Cardiac muscle cell (in vitro differentiated cells and primary cell): ENCODE measurements at places on chromosomes 2 and 18. TPM values are rescaled to one million over a fixed set of nuclear protein-coding genes. Genes with fewer than 3 reads are reported as not detected.

- H3K4me1 ChIP-seq: peaks cover 16% of the 10 kb centered on the region
- H3K27me3 ChIP-seq: no peaks in the 10 kb centered on the region
- H3K4me3 ChIP-seq: no peak overlapping the region
- DNase-seq: peak; percentile 8
- H3K36me3 ChIP-seq: no peaks in the 10 kb centered on the region
Observed at GRCh38 chr2:206482123-206482522, 38.8 kb downstream of the ADAM23 start.

DNA sequence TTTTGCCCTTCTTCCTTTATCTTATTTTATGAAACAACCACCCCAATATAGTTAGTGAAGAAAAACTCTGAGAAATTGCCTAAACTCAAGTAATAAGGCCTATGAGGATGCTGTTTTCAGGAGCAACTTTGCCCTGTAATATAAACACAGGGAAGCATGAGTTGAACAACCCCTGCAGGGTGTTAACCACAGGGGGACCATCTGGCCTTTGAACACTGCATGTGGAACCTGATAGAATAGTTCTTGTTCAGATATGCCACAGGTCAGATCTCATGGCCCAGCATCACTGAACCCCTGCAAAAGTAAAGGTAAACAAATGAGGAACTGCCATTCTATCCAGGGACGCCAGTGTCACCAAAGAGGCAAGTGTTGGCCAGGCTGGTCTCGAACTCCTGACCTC is 82.6 kb downstream of the MAPK4 start:
- H3K27ac ChIP-seq: no peak overlapping the region
- no peaks in the 10 kb centered on the region for H3K27me3 ChIP-seq
- H3K36me3 ChIP-seq: no peaks in the 10 kb centered on the region
- H3K4me1 ChIP-seq: peaks cover 33% of the 10 kb centered on the region
- DNase-seq: no peak
- no peak overlapping the region for H3K4me3 ChIP-seq

DNA sequence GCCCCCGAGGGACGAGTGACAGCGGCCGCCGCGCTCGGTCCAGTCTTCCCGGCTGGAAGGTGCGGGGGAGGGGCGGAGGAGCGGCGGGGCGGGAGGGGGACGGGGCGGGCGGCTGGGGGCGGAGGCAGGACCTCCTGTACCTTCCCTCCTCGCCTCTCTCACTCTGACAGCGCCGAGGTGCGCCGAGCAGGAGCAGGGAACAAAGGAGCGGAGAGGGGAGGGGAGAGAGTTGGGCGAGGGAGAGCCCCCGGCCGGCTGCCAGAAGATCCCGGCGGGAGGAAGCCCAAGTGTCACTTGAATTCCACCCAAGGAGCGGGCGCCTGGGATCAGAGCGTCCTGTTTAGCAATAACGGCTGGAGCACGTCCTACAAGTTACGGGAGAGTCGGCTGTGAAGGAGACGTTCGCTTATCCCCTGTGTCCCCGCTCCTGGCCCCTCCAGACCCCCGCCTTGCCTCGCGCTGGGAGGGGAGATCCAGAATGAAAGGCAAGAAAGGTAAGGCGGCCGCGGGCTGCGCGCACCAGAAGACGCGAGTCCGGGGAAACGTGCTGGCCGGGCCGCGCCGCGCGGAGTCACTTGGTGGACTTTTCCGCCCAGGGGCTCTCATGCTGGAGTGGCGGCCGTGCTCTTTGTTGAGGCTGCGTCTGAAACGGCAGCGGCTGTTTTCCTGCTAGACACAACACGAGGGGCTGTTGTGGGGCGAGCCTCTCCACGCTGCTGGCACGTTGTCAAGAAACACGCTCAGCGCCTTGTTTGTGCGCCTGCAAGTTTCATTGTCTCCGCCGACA is at the start of gene TGIF1:
Gene TGIF1, plus strand, starts transcription at position 161 of the 787 bp plus-strand sequence. Its CDS starts 318 bp downstream, at position 479.
- peaks cover 19% of the 10 kb centered on the region for H3K4me1 ChIP-seq
- peak within 1 kb of the TSS; percentile 97 for H3K4me3 ChIP-seq
- peak within 1 kb of the TSS; percentile 94 for H3K27ac ChIP-seq
- no peaks in the 10 kb centered on the region for H3K27me3 ChIP-seq

The IL1RN gene
- total RNA-seq: not detected in 2 replicates

DNA sequence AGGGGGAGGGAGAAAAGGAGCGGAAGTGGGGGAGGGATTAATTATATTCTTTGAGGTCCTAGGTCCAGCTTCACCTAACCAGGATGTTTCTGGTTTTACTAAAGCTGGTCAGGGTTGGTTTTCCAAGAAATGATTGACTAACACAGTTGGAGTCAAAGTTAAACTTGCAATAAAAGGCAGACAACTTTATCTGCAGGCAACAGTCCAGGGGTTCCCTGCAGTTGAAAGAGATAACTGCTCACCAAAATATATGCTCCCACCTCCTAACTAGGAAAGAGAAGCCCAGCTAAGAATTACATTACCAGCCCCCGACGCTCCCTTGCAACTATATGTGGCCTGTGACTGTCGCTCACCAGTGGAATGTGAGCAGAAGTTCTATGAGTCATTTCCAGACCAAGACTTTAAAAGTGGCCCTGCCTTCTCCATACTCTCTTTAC is 140.0 kb upstream of the PKDCC start:
- DNase-seq: no peak
- H3K27me3 ChIP-seq: no peaks in the 10 kb centered on the region
- no peak overlapping the region for H3K4me3 ChIP-seq

The DOK1 gene
- 12.8 and 26.1 TPM in 2 replicates for total RNA-seq

- no peak overlapping the region for H3K27ac ChIP-seq
- no peak overlapping the region for H3K4me3 ChIP-seq
- H3K27me3 ChIP-seq: no peaks in the 10 kb centered on the region
- H3K4me1 ChIP-seq: no peaks in the 10 kb centered on the region
- DNase-seq: no peak
Observed at GRCh38 chr2:68696554-68696953, 38.1 kb upstream of the ARHGAP25 start.

DNA sequence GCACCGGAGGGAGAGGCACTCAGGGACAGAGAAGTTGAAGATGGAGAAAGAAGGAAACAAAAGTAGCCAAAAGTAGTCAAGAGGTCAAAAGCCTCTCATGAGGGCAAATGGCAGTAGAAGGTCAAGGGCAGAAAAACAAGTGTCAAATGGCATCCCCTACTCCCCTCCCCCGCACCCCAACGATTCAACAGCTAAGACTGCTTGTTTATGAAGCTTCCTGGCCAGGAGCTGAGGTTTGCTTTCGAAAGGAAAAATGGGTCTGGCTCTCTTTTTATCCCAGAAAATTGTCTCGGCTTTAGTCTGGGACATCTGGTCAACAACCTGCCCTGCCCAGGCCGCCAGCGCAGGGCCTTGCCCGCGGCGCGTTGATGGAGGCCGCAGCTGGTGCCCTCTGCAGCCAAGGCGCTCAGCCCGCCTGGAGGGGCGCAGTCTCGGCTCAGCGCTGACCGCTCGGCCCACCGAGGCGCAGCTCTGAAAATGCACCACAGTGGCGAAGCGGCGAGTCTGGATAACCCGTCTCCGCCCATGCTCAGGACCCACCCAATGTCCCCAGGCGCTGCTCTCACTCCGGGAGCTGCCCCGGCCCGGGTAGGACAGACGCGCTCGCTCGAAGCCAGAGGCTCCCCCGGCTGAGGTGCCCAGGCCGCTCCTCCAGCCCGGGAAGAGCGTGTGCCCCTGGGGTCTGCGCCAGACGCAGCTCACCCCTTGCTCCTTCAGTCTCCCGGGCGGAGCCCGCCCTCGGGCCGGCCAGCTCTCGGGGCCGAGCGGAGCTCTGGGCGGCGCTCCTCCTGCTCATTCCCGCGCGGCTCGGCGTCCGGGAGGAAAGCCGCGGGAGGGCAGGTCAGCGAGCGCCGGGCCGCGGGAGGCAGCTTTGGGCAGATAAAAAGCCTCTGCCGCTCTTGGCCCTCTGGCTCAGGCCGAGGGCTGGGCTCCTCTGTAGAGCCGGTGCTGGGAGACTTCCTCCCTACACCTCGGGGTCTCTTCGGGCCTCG is 1.8 kb upstream of the TBR1 start:
- H3K36me3 ChIP-seq: no peaks in the 10 kb centered on the region
- peak; percentile 67 for DNase-seq
- peaks cover 80% of the 10 kb centered on the region for H3K27me3 ChIP-seq

DNA sequence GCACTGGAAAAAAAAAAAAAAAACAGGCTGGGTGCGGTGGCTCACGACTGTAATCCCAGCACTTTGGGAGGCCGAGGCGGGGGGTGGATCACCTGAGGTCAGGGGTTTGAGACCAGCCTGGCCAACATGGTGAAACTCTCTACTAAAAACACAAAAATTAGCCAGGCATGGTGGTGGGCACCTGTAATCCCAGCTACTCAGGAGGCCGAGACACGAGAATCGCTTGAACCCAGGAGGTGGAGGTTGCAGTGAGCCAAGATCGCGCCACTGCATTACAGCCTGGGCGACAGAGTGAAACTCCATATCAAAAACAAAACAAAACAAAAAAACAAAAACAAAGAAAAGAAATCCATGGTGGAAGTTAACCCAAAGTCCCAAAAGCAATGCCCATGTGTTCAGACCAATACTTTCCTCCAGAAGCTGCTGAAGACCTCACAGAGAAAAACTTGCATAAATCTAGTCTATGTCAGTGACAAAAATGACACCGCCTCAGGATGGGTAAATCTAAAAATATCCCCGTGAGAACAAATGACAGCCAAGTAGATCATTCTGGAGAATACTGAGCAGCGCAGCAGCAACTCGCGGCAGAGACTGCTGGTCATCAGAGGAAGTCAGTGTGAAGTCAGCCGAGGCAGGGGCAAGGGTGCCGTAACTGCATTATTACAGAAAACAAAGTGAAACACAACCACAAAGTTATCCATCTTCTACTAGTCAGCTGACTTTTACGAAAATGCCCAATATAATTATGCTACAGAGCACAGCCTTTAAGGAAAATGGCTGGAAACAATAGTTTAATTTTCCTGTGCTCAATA is 41.0 kb downstream of the LPIN2 start:
- no peaks in the 10 kb centered on the region for H3K27me3 ChIP-seq
- no peak overlapping the region for H3K27ac ChIP-seq
- H3K4me1 ChIP-seq: peaks cover 52% of the 10 kb centered on the region
- no peak for DNase-seq
- H3K4me3 ChIP-seq: no peak overlapping the region

DNA sequence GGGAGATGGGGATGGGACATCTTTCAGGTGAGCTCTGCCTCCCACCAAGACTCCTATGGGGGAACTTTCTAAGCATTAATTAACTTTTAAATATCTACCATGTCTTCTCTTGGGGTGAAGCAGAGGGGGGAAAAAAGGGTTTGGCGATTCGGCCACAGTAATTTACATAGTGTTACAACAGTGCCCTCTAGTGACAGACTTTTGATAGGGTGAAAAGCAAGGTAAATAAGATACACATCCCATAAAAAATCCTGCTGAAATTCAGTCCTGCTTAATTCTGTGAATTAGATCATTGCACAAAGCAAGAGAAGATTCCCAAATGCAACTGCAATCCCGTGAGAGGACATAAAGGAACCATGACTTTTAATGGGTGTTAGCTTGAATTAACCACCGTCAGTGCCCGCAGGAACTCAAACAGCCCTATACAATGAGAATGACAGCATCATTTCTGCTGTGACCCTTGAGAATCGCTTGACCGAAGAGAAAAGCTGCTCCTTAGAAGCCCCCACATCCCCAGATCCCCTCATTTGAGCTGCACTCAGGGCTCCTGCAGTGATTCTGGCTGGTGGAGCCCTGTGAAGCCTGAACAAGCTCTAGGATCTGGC is 32.8 kb downstream of the FAM124B start:
- no peak overlapping the region for H3K4me3 ChIP-seq
- no peaks in the 10 kb centered on the region for H3K4me1 ChIP-seq
- no peaks in the 10 kb centered on the region for H3K36me3 ChIP-seq
- no peaks in the 10 kb centered on the region for H3K27me3 ChIP-seq
- DNase-seq: peak; percentile 67

The TRIM43 gene
- not detected in 2 replicates for total RNA-seq

GRCh38 chr2:207901401-207901800 is 123.9 kb downstream of the PLEKHM3 start:
- no peak overlapping the region for H3K4me3 ChIP-seq
- DNase-seq: no peak
- H3K4me1 ChIP-seq: peaks cover 4% of the 10 kb centered on the region
- H3K36me3 ChIP-seq: no peaks in the 10 kb centered on the region

The NCKAP5 gene
- 0.21 and 13.6 TPM in 2 replicates for total RNA-seq

- no peak overlapping the region for H3K27ac ChIP-seq
- no peaks in the 10 kb centered on the region for H3K36me3 ChIP-seq
- no peak overlapping the region for H3K4me3 ChIP-seq
- peaks cover 5% of the 10 kb centered on the region for H3K4me1 ChIP-seq
- no peaks in the 10 kb centered on the region for H3K27me3 ChIP-seq
Observed at GRCh38 chr2:72007402-72007801, 140.3 kb downstream of the CYP26B1 start.

The PPP1R1C gene
- 4.7 and 12.1 TPM in 2 replicates for total RNA-seq

GRCh38 chr2:111194835-111195621 is 74.3 kb downstream of the BCL2L11 start:
- H3K27me3 ChIP-seq: no peaks in the 10 kb centered on the region
- DNase-seq: no peak
- no peaks in the 10 kb centered on the region for H3K36me3 ChIP-seq
- no peak overlapping the region for H3K27ac ChIP-seq
- no peak overlapping the region for H3K4me3 ChIP-seq

- peaks cover 60% of the 10 kb centered on the region for H3K4me1 ChIP-seq
- DNase-seq: no peak
- no peak overlapping the region for H3K4me3 ChIP-seq
Observed at GRCh38 chr18:36432880-36433555, 135.5 kb downstream of the FHOD3 start.

The RAPGEF4 gene
- total RNA-seq: 8.5 and 21.2 TPM in 2 replicates

The NYAP2 gene
- not detected in 2 replicates for total RNA-seq

The YPEL5 gene
- 65.5 and 85.5 TPM in 2 replicates for total RNA-seq

- no peaks in the 10 kb centered on the region for H3K36me3 ChIP-seq
- no peaks in the 10 kb centered on the region for H3K27me3 ChIP-seq
- DNase-seq: no peak
- no peak overlapping the region for H3K27ac ChIP-seq
- peaks cover 11% of the 10 kb centered on the region for H3K4me1 ChIP-seq
Observed at GRCh38 chr2:15841776-15842560, 98.4 kb upstream of the MYCN start.

DNA sequence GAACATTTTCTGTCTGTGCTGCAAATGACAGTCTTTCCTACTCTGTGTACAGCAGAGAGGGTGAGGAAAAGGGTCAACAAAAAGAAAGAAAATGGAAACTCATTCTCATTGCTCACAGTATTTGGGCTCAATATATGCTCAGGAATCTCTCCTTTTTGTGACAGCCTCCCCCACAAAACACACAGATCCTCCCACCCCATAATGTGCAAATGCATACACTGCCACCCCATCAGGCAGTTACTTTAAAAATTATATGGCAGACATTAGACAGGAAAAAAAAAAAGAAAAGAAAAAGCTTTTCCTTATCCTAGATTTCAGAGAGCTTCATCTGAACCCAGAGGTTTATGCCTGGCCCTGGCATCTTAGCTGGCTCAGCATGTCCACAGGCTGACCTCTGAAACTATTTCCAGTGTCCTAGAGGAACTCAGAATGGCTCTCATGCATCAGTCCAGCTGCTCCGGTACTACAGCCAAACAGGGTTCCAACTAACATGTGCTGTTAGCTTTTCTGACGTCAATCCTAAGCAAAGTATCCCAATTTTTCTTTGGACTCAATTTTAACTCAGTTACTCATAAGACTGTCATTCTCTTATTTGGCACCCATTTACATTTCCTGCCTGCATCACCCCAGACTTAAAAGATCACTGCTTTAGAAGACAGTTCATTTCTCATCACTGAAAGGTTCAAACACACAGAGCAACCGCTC is 105.9 kb downstream of the RBMS1 start:
- peak overlapping the region; percentile 46 for H3K27ac ChIP-seq
- no peak overlapping the region for H3K4me3 ChIP-seq
- no peaks in the 10 kb centered on the region for H3K27me3 ChIP-seq
- H3K4me1 ChIP-seq: peaks cover 19% of the 10 kb centered on the region

The FECH gene
- 91.2 and 94.5 TPM in 2 replicates for total RNA-seq

GRCh38 chr2:112253261-112253815 is 1.5 kb downstream of the ZC3H8 start:
- H3K27me3 ChIP-seq: no peaks in the 10 kb centered on the region
- no peak overlapping the region for H3K27ac ChIP-seq
- no peak for DNase-seq
- H3K36me3 ChIP-seq: no peaks in the 10 kb centered on the region
- no peak overlapping the region for H3K4me3 ChIP-seq
- H3K4me1 ChIP-seq: peaks cover 3% of the 10 kb centered on the region
